ENCODE measurements at places on chromosomes 16 and 17.

DNA sequence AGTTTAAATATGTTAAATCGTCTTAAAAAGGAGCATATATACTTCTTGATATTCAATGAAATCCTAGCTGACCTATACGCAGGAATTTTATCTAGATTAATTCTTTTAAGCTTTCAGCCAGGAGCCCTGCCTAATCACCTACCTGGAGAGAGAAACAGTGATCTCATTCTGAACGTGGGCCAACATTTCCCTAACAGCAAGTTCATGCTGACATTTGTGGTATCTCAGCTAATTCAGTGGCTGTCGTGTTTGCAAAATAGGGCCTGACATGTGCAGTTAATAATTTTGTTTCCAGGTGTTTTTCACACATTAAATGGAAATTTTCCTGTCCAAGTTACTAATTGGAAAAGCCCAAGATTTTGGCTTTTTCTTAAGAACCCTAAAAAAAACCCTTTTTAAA, 17.4 kb downstream of the KRT24 start:
- no peak for DNase-seq

- DNase-seq, result no peak
These were observed 2.6 kb downstream of the ABR start for GRCh38 chr17:1177016-1177700.

GRCh38 chr17:45347444-45347843, 30.6 kb upstream of the MAP3K14 start:
- DNase-seq, result no peak

GRCh38 chr17:36131931-36132330, 28.3 kb downstream of the CCL4 start:
- DNase-seq, result no peak

- no peak for DNase-seq
These were observed 31.2 kb downstream of the MMD start for GRCh38 chr17:55390364-55390977.

- DNase-seq, result no peak
These were observed 89.5 kb downstream of the ABCC1 start for GRCh38 chr16:16038950-16039349.

Data from stimulated activated CD4-positive, alpha-beta T cell treated with anti-CD3 and anti-CD28 coated beads, Interleukin-15, amount 100 ng/mL, for 24 hours (primary cell).